ENCODE measurements at places on chromosomes 4 and X.

GRCh38 chr4:151318307-151319006, 6.9 kb downstream of the SH3D19 start:
- no peak for DNase-seq

DNA sequence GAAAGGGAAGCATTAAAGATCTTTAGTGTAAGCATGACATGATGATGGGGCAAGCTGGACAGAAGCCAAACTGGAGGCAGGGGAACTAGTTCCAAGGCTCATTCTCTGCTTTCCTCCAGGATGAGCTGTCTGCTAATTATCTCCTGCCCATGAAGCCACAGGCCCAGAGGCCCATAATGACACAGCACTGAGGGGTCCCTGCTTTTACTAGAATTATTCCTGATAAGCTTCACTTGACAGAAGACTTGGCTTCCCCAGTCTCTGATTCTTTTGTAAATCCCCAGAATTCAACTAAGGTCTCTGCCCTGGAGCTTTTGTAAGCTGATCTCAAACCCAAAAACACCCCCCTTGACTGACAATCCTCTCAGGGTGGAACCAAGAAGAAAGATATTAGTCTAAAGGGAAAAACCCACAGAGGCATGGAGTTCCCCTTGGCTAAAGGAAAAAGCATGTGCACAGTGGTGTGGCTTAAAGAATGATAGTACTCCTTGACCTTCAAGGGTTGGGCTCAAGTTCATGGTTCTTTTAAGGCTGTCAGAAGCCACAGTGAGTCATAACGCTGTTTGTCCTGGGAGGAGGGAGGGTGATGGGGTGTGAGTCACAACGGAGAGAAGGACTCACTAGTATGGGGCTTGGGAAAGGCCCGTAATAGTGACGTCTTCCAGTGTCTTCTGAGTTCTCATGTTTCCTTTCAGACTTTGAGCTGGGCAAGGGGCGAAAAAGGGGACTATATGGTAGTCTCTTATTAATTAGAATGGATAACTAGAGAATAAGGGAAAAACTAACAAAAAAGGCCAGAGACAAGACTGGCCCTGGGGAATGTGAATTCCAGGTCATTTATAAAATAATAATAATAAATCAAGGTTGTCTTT, 146.0 kb upstream of the CPEB2 start:
- peak; percentile 44 for DNase-seq

DNA sequence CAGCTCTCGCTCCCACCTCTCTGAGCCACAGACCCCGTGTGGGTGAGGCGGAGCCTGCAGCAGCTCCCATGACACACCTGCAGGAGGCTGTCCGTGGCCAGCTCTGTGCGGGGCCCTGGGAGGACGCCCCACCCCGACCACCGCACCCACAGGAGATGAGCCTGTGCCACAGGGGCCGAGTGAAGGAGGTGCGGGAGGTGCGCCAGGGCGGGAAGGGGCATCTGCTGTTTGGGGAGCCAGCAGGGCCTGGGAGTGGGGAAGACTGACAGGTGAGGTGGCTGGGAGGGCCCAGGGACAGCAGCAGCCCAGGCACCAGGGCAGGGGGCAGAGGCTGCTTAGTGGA, 52.0 kb downstream of the ACOX3 start:
- DNase-seq: no peak

DNA sequence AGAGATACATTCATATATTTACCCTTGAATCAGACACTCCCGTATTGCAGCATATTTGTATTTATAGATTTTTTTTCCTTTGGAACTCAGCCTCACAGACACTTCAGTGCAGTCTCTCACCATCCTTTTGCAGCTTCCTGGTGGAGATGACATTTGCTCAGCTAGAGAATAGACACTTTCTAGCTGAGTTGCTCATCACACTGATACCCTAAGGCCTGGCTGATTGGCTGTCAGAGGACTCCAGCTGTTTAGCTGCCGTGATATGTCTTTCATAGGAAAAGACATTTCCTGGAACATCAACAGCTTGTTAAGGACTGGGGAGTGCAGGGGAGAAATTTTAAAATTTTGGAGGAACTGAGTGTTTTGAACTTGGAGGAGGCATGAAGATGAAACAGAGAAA, 429.6 kb downstream of the SMARCA1 start:
- DNase-seq: no peak

DNA sequence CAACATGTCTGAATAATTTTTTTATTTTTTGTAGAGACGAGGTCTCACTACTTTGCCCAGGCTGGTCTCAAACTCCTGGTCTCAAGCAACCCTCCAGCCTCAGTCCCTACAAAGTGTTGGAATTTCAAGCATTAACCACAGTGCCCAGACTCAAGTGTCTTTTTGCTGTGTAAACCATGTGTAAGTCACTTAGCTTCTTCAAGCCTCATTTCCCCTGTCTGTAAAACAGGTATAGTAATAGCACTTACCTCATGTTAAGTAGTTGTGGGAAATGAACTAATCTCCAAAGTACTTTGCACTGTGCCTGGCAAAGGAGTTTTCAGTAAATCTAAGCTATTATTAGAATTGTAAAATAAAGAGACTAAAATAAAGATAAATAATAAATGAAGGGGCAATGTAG, 35.7 kb downstream of the STBD1 start:
- no peak for DNase-seq

- no peak for DNase-seq
These were observed 24.4 kb upstream of the FAM47B start for GRCh38 chrX:34918091-34918736.

GRCh38 chr4:177964061-177964460, 521.8 kb upstream of the AGA start:
- DNase-seq: no peak
